Stimulated activated CD4-positive, alpha-beta T cell treated with anti-CD3 and anti-CD28 coated beads, Interleukin-1b, Interleukin-23, amount 100 ng/mL, for 4 hours (primary cell): ENCODE measurements at places on chromosomes 6 and 20.

GRCh38 chr6:158293122-158293521 lies 19.1 kb upstream of the TULP4 start:
- DNase-seq, result no peak

GRCh38 chr6:73566954-73567591 lies 46.2 kb upstream of the EEF1A1 start:
- no peak for DNase-seq

- DNase-seq, result no peak
Measured at GRCh38 chr6:33140556-33140955, 51.7 kb downstream of the COL11A2 start.

DNA sequence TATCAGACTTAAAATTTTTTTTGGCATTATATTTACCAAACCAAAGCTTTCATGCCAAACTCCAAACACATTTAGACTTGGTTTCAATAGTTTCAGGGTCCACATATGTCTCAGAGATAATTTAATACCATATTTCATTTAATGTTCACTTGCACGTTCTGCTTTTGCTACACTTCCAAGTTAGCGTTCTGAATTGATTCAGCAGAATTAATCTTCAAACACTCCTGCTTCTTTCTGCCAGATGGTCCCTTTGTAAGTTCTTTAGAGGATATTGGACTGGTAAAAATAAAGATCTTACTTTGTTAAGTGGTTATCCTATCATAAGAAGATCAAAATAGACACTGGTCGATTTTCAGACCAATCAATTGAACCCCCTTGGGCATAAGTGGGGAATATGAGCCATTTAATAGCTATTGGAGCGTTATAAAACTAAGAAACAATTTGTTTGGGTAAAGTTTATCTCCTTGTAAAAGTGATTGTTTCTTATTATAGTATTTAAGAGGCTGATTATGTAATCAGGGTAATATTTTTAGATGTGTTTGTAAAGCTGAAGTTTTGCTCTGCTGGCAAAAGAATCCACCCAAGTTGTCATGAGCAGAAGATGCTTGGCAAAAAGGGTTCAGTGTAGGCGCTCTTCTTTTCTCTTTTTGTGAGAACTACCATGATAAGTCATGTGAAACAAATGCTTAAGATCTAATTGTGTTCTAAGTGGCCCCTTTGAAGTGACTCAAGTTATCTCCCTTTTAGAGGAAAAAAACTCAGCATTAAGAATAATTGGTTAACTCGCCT lies 92.2 kb downstream of the MCHR2 start:
- DNase-seq, result no peak

DNA sequence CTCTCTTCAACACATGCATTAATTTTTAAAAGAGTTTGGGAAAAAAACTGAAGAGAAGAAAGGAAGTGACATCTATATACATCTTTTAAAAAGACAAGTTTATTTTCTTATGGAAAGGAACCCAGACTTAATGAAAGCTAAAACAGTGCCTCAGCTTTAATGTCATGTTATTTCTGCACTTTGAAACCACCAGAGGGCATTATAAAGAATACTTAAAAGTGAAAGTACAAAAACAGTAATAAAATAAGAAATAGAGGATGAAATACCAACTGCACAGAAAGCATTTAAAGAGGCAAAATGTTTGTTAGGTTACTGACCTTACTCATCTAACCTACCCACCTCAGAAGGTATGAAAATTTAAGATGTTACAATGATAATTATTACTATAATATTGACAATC lies 98.8 kb downstream of the HUS1B start:
- no peak for DNase-seq

DNA sequence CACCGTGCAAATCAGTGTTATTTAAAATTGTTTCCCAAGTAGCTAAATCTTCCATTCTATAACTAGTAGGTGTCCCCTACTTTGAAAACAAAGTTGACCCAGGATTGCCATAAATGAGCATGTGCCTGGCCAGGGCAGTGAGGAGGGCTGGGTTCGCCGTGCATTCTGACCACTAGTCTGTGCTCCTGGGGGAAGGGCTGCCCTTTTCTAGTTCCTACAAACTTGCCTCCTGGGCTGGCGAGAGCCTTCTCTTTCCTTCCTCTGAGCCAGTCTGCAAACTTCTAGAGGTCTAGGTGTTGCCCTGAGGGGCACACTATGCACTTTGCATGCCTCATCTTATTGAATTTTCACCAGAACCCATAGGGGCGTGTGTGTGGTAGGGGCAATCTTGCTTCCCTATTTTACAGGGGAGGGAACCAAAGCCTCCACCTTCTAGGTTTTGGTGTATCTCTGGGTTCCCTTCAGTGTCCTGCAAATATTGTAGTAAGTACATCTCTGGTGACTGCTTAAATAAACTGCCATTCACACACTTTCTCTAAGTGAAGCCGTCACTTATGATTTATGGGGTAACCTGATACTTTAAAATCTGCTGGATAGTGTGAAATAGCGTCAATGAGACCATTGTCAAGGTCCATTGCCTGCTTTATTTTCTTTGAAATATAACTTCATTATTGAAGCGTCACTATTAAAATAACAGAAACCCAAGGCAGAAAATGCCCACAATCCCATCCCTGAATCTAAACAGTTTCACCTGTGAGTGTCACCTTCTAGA lies 42.2 kb downstream of the CDH26 start:
- DNase-seq, result no peak
